ENCODE measurements at places on chromosomes 4 and X.

- no peak for DNase-seq
These were observed 51.9 kb downstream of the PHKA2 start for GRCh38 chrX:18931972-18932371.

- no peak for DNase-seq
These were observed 4.0 kb downstream of the PLP2 start for GRCh38 chrX:49175435-49176274.

DNA sequence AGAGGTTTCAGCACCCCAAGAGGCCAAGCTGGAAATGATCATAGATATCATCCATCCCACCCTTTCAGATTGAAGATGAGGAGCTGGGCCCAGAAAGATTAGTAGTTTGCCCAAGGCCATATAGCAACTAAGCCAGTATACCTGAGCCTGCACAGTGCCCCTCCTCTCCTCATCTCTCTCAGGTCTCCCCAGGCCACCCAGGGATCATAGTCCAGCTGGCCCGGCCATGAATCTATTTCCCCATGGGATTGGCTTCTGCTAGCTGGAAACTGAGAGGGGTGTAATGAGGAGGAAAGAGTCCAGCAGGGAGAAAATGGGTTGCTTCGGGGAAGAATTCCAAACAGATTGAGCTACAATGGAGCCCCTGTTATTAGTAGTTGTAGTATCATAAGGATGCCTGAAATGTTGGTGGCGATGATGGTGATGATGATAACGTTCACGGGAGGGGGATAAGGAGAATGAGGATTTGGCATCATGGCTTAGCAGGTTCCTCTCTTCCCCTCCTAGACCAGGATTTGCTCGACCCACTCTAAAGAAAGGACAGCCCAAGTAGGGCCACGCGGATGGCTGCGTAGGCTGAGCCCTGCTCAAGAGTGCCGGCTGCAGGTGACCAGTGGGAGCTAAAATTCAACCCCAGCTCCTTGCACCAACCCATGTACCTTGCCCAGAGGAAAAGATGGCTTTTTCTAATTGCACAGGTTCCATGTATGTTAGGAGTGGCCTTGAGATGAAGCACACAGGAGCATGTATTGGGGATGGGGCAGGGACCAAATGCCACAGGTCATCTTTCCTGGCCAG, 117.8 kb upstream of the PJA1 start:
- no peak for DNase-seq

DNA sequence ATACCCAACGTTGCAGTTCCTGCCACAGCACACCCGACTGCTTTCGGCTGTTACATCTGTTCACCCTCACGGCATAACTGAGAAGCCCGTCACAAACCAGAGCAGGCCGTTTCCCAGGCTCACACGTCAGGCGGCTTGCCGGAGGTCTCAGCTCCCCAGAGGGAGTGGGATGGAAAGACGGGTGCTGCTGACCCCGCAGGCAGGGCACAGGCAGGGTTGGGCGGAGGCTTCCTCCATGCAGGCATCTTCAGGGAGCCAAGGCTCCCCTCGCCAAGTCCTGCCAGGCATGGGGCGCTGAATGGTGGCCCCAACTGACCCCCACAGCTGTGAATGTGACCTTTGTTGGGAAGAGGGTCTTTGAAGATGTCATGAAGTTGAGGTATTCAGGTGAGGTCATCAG, 57.5 kb downstream of the ACOX3 start:
- DNase-seq: no peak

DNA sequence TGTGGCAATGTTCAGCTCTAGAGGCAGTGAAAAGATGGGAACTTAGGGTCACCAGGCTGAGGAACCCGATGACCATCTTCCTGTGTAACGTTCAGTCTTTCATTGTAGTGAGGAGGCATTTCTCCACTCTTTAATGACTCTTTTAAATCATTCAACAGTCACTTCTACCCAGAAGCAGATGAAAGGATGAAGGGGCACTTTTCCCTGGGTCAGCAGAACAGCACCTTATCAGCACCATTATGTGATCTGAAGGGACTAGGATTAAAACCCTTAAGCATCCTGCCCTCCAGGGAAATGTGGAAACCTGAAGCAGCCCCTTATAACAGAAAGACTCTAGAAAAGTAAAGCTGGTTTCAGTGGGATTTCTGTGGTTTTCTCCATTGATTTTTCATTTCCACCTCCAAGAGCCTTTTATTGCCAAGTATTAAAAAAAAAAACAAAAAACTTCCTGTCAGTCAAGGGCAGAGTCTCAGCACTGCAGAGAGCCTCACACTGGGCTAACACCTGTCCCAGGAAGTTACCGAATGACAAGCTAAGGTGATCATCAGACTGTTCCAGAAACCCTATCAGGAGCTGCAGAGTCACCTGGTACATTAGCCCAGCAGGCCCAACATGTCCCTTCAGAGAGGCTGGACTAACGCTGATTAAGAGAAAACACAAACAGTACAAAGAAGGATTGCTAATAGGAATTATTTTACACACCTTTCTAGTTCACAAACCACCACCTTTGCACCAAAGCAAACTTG, 185.9 kb downstream of the SHROOM3 start:
- DNase-seq: no peak

DNA sequence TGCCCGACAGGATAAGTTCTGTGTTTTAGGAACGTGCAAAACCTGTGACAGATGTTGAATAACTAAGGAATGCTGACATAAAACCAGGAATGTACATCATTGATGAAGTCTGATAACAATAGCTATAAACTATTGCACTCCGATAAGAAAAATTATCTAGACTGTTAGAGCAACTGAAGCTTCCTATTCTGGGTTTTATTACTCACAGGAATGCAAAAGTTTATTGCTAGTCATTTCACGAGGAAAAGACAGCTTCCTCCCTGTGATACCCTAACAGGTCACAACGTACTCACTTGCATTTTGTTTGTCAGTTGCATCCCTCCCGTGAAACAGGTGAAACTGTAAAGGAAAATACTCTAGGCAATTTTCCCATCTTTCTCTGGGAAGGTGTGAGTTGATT, 65.9 kb downstream of the CLDN22 start:
- no peak for DNase-seq

- DNase-seq: no peak
These were observed 3.7 kb downstream of the GRIPAP1 start for GRCh38 chrX:48998391-48998790.

- no peak for DNase-seq
These were observed 74.2 kb downstream of the SMARCA5 start for GRCh38 chr4:143587703-143588102.

DNA sequence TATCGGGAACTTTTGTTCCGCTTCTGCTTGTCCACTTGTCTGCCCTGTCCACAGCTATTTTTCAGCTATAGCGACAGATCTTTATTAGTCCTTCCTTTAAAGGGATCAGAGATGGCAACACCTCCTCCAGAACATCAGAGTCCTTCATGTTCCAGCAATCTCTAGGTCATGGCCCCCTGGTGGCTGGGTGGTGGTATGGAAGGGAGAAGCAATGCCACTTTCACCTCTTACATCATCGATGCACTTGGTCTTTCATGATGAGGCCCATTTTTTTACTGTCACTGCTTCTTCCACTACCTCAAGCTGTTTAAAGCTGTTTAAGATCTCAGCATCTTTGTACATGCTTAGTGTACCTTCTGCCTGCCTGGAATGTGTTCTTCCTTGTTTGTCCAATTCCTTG, 106.7 kb downstream of the ARHGAP6 start:
- DNase-seq: peak; percentile 4

- DNase-seq: peak; percentile 38
These were observed 1.1 kb downstream of the ZCCHC18 start for GRCh38 chrX:104113222-104113965.

DNA sequence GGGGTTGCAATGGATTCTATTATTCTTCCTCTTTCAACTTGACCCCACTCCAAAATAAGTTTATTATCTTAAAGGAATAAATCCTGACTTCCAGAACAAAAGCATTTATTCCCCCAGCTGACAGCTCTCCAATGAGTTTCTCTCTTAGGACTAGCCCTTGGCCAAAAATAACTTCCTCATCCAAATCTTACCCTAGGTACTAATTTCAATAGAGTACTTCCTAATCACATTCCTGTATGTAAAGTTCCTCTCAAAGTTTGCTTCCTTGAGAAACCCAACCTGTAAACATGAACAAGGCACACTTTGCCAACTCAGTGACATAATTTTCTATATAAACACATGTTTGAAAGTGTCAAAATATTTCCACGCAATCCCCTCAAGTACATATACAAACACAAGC, 671.2 kb upstream of the GALNTL6 start:
- no peak for DNase-seq
